ENCODE measurements at places on chromosomes 2 and 18.

DNA sequence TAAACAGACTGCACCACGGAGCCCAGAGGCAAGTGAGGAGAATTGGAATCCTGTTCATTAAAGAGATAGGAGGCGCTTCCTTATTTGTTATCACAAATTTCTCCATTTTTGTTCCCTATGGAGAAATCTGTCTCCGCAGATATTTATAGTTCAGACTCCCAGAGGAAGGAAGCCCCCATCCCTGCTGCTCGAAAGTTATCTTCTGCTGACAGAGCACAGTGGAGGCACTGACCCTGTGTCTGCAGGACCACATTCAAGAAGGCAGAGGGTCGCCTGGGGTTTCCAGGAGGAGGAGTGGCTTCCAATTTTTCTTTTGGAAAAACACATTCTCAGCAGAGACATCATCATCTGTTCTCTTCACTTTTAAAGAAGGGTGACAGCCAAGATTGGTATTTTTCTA is 73.0 kb upstream of the GPR45 start:
- DNase-seq = no peak

- DNase-seq = no peak
Measured at GRCh38 chr2:42046819-42047487, 868 bp upstream of the PKDCC start.

DNA sequence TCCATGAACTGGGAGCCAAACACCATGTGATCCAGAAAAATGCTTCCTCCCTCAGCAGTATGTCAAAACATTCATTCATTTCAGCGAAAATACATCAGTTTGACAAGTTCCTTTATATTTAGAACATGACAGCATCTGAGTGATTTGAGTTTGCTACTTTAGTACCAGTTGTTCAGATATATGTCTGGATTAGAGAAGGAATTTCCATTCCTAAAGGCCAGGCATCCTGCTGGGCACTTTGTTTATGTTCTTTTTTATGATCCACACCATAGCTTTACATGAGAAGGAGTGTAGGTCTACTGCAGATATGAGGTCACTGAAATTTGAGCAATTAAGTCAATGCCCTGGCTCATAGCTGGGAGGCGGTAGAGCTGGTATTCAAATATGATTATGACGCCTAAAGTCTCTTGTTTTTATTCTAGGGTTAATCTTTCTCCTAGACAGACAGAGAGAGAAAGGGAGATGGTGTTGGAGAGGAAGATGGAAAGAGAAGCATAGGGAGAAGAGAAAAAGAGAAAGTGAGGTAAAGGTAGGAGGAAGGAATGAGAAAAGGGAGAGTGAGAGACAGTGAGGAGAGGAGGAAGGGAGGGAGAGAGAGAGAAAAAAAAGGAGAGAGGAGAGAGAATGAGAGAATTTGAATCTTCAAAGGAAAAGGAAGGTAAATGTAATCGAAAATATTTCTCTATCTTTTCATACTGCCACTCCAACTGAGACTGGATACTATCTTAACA is 839.5 kb upstream of the FANCL start:
- no peak for DNase-seq

DNA sequence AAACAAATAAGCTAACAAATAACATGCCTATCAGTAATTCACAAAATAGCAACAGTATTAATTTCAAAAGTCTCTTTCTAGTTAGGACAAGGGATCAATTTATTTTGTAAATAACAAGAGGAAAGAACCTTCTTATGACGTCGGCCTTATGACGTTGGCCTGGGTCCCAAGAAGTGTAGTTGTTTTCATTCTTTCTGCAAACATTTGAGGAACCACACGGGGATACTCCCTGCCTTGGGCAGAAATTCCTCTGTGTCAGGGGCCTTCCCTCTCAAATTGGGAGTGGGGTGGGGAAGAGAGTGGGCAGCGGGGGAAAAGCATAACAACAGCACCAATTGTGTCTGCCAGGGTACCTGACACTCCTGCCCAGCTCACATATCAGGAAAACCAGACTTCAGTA is 1.3 kb downstream of the CCDC68 start:
- DNase-seq = no peak

- DNase-seq = no peak
Measured at GRCh38 chr2:18055290-18055689, 176.8 kb downstream of the KCNS3 start.

All from activated T-cell treated with anti-CD3 and anti-CD28 coated beads, Interleukin-2, amount 50 U/mL, for 72 hours (primary cell).